ENCODE measurements at places on chromosomes 13 and 19.

DNA sequence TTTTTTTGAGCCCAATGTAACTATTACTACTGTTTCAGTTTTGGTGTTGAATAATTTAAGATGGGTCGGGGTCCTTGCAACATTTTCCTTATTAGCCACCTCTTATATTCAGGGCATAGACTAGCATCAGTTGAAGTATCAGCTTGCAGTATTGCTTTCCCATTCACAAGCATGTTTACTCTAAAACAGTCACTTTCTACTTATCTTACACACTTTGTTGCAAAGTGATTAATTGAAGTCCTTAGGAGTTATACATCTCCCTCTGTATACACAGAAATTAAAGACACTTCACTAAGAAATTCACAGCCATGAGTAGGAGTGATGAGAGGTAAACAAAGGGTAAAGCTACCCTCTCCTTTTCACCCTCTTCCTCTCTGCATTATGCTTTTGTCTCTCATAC, 27.6 kb downstream of the SLAIN1 start:
- DNase-seq: no peak

GRCh38 chr19:42401365-42402303, 11.5 kb upstream of the CNFN start:
- peak; percentile 77 for DNase-seq

- DNase-seq: no peak
These were observed 286.1 kb downstream of the IRS2 start for GRCh38 chr13:109500146-109500773.

DNA sequence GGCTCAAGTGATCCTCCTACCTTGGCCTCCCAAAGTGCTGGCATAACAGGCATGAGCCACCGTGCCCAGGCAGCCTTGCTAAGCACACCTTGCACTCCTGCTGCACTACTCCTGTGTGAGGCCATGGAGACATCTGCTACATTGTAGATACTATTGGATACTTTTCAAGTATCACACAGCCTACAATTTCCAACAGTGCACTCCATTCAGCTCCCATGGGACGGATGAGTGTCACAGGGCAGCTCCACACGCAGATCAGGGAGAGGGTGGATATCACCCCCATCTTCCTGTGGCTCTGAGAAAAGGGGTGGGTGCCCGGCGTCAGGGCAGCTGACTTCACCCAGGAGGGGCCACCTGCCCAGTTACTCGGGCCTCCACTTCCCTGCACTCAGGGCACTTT, 39.1 kb upstream of the CCNE1 start:
- no peak for DNase-seq

DNA sequence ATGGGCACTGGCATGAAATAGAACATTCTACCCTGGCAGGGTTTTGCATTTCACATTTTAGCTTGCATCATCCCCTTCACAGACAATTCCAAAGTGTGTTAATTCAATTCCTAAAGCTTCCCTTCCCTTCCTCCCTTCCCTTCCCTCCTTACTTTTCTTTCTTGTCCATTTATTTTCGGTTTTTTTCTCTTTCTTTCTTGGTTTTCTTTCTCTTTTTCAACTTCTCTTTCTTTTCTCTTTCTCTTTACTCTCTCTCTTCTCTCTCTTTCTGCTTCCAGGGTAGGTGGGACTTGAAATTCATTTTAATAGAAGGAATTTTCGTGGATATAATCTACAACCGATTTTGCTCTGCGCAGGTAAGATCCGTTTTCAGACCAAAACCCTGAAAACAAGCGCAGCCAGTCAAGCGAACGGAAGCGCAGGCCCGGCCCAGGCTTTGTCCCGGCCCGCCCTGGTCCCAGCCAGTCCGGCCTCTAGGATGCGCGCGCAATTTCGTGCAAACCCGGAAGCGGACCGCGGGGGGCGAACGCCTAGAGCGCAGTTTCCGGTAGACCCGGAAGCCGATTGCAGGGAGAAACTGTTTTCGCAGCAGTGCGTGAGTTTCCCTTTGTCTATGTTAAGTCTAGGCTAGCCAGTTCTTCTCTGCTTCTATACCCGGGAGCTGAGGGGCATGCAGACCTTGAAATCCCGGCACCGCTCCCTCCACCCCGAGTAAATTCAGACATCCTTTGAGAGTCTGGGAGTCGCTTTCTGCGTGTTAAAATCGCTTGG, at the start of gene ZNF528:
Gene ZNF528, plus strand, starts transcription at position 540 of the 771 bp plus-strand sequence. CDS start 4,165 bp downstream, outside the sequence.
- DNase-seq: peak; percentile 87

DNA sequence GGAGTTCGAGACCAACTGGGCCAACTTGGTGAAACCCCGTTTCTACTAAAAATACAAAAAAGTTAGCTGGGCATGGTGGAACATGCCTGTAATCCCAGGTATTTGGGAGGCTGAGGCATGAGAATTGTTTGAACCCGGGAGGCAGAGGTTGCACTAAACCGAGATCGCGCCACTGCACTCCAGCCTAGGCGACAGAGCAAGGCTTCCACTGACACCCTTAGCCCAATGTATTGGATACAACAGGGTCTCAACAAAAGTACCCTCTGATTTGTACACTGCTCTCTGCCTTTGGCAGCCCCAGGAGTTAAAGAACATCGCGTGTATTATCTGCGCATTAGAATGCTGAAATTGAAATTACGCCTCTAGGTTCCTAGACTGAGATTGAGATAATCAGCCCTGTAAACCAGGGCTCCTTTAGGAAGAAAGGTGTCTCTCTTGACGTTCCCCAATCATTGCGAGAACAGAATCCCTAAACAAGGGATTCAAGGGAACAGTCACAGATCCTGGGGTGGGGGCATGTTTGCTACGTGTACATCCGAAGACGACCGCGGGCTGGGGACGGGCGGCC, 21.9 kb downstream of the IPO5 start:
- DNase-seq: no peak

DNA sequence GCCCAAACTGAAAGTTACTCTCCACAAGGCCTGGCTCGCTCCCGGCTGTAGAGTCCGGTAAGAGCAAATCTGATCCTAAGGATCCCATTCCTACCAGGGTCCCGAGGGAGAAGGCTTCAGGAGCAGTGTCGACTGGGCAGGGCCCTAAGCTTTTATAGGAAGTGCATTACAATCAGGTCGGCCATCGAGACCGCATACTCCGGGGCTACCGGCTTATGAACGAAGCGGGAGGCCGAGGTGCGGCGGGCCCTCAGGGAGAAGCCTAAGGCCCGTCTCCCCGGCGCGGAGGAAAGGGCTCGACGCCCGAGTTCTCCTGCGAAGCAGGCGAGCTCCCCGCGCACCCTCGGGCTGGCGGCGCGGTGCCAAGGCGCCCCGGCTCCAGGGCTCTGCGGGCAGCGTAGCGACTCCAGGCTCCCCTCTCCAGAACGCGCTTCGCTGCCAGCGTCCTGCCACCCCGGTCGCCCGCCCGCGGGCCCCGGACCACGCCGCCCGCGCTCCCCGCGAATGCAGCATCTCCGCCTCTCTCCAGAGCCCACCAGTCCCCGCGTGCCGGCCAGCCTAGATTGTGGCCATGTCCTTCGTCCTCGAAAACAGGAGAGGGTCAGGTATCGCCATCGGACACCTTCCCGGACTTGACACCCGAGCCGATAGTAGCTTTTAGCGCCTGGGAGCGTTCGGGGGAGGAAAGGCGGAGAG, 1.4 kb downstream of the EFNB2 start:
- DNase-seq: peak; percentile 11

GRCh38 chr13:37997641-37998040, 128.1 kb upstream of the TRPC4 start:
- DNase-seq: no peak

GRCh38 chr13:66665991-66666390, 564.1 kb downstream of the PCDH9 start:
- no peak for DNase-seq

- DNase-seq: no peak
These were observed 19.2 kb downstream of the SIGLEC8 start for GRCh38 chr19:51439021-51439465.
